ENCODE measurements at places on chromosomes 5 and 9.

- DNase-seq = no peak
Measured at GRCh38 chr5:142819292-142819691, 49.1 kb downstream of the ARHGAP26 start.

GRCh38 chr9:73689051-73689870, 537.6 kb downstream of the ANXA1 start:
- no peak for DNase-seq

DNA sequence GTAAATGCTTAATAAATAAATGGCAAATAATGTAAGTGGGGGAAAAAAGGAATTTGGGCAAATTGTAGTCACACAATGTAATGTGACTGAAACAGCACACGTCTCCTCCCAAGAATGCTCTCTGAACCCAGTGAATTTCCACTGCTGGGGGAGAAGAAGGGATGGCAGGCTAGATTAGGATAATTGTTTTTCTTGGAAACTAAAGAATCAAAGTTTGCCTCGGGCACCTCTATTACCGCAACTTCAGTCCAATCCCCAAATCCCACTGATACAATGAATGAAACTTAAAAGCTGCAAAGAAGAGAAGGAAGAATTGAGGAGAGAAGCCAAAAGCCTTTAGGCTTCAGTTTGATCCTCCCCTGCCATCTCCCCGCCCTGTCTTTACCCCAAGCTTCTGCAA, 423.2 kb upstream of the PAPPA start:
- DNase-seq = no peak

DNA sequence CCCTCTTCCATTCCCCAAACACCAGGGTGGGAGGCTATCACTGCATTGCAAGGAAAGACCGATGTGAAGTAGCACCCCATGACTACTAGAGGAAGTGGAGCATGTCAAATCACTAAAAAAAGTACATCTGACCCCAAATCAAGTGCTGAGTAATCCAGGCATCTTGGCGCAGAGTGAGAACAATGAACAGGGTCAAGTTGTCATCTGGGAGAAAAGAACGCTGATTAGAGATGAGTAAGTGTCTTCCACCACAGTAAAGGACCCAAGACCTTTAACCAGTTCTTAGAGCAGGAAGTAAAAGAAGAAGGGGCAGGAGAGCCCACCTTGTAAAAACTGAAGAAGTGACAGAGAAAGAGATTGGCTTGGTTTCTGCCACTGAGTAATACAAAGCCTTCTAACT, 75.0 kb upstream of the RAD23B start:
- DNase-seq = no peak

DNA sequence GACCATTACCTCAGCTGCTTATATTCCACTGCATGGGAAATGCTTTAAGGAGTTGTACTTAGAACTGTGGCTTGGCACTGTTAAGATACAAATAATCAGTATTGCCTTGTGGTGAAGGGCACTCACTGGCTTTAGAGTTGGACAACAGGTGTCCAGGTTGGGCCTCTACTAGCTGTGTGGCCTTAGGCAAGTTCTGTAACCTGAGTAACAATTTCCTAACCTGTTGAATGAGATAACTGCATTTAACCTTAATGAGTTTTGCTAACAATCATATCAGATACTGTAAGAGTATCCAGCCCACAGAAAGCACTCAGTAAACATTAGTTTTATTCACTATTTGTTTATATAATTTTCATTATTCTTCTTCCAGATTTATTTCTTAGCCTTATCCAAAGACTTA, 17.2 kb upstream of the HK3 start:
- no peak for DNase-seq

DNA sequence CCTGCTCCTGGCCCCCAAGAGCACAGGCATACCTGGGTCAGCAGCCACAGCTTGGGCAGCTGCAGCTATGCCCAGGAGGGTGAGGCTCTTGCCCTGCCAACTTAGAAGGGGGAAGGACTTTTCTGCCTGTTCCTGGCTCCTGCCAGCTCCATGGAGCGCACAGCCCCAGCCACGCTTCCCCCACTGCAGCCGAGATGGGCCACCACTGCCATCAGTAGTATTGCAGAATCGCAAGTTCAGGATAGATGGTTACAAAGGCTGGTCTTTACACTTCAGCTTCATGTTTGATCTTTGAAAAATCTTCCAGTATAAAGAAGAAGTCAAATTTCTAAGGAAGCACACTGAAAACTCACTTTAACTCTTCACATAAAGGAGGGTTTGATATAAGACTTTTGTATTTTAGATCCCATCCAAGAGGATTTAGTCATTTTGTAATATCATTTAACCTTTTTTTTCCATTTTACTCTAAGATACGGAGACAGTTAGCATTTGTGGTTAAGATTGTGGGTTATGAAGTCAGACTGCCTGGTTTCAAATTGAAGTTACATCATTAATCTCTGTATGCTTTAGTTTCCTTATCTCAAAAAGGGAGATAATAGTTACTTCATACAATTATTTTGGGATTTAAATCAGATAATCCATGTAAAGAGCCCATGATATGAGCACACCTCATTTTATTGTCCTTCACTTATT, 81.8 kb downstream of the NLN start:
- no peak for DNase-seq

- DNase-seq = no peak
Measured at GRCh38 chr5:1445689-1446601, 705 bp upstream of the SLC6A3 start.

DNA sequence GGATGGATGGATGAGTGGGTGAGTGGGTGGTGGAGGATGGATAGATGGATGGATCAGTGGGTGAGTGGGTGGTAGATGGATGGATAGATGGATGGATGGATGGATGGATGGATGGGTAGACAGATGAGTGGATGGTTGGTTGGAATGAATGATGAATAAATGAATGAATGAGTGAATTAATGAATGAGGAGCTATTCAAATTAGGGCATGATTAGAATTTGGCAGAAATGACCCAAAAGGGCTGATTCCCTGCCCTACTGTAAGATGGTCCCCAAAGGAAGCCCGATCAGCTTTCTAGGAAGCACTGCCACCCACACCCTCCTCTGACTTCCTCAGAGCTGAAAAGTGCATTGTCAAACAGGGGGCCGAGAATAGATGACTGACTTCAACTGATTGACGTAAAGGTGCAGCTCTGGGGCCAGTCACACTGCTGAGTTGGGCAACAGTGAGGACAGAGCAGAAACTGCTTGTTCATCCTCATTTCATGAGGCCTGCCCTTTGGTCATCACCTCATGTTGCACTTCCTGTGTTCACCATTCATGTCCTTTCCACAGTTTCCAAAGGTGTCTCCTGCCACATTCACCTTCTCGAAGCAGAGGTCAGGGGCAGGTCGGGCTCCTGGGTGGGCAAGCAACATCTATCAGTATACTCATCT, 34.3 kb downstream of the NIPAL4 start:
- DNase-seq = peak; percentile 61

GRCh38 chr5:55991768-55992486, 2.8 kb downstream of the IL6ST start:
- no peak for DNase-seq

DNA sequence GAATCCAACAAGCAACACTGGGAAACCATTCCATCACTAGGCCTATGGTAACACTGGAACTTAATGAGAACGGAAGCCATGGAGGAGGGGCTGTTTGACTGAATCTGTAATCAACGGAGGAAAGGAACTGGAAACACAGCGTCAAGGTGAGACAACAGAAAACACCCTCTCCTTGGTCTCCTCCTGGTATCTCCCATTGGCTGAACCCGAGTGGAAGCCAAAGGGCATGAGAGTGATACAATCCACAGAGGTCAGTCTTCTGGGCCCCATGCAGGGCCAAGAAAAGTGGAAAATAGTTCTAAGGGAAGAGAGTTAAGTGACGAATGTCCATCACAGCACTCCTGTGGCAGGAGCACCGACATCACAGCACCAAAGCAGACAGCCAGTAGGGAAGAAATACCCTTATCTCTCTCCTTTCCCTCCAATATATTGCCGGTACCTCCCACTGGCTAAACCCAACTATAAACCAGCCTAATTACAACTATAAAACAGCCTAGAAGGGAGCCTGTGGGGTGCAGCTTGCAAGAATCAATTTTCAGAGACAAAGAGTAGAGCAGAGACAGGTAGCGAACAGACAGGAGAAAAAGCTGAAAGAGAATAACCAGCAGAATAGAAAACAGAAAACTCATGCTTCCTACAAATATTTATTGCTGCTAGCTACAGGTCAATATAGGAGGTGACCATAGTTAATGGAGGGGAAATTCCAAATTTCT, 107.4 kb upstream of the IFNE start:
- no peak for DNase-seq

- DNase-seq = no peak
Measured at GRCh38 chr5:127834554-127834953, 131.4 kb downstream of the CCDC192 start.

GRCh38 chr5:23820765-23821471, 313.5 kb downstream of the PRDM9 start:
- DNase-seq = no peak

- peak; percentile 72 for DNase-seq
Measured at GRCh38 chr9:36572515-36573418, at the start of gene MELK. MELK (plus strand) TSS chr9:36572895; CDS start chr9:36581682, 8,787 bp downstream.

DNA sequence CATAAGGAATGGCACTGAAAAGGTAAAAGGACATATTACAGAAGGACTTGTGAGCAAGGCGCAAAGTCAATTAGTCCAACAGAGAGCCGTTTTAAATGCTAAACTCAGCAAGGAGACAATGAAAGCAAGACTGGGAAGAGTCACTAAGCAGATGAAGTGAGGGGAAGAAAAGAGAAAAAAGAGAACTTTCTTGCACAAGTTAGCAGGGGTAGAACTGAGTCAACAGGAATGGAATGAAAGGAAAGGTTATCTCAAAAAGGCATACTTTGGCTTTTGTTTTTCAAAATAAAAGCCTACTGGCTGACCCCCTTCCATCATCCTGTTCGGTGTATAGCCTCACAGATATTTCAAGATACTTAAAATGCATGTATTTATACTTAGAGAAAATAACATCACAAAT, 75.0 kb downstream of the NR6A1 start:
- DNase-seq = no peak

DNA sequence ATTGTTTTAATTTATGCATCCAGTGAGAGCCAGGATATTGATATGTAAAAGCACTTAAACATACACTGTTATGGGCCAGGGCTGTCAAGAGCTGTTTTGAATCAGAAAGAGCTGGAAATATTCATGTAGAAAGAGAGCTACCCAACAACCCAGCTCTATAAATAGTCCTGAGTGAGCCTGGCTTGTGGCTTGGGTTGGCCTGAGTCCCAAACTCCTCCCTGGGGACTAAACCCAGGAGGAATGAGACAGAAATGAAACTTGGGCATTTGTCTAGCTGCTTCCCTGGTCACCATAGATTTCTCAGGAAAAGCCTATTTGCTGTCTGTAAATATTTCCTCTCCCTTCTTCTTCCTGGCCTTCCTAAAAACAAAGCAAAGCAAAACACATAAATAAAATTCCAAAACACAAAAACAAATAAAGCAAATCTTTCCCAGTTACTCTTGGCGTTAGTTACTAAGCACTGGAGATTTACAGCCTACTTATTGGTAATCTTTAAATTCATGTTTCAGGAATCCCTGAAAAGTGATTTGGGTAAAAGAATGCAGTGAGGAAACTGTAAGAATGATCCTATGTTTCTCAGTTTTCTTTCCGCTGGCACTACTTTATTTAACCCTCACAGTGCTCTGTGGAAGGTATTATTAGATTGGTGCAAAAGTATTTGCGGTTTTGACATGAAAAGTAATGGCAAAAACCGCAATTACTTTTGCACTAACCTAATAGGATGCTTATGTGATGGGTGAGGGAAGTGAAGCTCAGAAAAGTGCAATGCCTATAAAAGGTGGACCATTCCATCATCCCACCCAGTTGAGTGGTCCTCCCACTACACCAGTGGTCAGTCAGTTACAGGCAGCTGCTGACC, 111.8 kb downstream of the CARTPT start:
- no peak for DNase-seq

- DNase-seq = no peak
Measured at GRCh38 chr5:175554296-175554695, 75.9 kb downstream of the SFXN1 start.

DNA sequence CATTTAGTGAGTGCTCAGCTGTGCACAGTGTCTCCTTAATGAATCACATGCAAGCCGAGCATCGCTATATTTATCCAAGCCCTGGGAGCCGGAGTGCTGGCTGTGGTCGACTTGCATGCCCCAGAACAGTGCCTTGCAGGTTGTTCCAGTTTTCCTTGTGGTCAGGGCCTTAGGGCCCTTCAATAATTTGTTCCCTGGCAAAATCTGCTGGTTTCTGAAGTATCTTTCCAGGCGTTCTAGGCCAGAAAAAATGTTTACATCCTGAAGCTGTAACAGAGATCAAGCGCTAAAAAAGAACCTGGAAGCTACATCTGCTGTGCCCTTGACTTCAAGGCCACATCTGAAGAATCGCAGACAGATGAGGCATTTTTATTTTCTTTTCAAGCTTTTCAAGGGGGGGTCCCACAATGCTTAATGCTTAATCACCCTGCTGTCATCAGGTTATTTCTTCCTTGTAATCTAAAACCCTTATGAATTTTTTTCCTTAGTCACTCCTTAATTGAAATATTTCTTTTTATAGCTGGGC, 105.8 kb downstream of the DOCK2 start:
- no peak for DNase-seq
